ENCODE measurements at places on chromosomes 1 and 21.

- no peak for DNase-seq
These were observed 8.4 kb downstream of the IFNAR2 start for GRCh38 chr21:33238146-33238545.

DNA sequence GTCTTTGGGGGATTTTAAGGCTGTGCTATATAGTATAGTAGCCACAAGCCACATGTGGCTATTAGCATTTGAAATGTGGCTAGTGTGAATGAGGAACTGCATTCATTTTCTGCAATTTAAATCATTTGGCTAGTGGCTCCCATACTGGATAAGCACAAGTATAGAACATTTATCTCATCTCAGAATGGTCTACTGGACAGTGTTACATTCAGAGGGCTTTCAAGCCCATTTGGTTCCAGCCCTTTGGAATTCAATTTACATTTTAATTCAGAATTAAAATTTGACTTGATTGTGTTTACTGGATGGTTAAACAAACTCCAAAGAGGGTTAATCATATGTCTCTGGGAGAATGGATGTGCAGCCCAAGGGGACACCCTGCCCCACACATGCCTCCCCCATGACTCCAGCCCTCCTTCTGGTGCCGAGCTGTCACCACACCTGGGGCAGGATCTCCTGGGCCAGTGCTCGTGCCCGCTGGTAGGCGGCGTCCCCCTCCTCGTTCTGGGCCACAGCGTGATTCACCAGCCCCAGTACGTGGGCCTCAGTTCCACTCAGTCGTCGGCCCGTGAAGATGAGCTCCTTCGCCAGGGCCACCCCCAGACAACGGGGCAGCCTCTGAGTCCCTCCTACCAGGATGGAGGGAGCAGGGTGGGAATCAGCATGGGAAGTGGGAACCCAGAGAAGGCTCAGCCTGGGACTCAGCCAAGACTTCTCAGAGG lies 17.2 kb downstream of the ECHDC2 start:
- no peak for DNase-seq

- DNase-seq = no peak
These were observed 62.8 kb upstream of the DPH5 start for GRCh38 chr1:101088431-101088830.

DNA sequence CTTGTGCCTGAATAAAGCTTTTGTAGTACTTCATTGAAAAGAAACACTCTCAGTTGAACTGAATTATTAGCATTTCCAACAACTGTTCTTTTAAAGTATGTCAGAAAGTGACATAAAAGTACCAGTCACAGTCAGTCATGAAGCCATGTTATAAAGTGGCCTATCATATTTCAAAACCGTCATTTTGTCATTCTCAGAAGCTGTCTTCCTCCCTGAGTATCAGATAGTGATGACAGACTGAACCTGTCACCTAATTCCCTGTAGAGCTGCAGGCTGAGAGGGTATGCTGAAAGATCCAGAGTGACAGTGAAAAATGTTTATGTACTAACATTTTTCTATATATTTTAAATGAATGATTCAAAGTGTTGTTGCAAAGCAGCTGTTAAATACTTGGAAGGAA lies 1121.7 kb upstream of the PRMT6 start:
- DNase-seq = no peak

DNA sequence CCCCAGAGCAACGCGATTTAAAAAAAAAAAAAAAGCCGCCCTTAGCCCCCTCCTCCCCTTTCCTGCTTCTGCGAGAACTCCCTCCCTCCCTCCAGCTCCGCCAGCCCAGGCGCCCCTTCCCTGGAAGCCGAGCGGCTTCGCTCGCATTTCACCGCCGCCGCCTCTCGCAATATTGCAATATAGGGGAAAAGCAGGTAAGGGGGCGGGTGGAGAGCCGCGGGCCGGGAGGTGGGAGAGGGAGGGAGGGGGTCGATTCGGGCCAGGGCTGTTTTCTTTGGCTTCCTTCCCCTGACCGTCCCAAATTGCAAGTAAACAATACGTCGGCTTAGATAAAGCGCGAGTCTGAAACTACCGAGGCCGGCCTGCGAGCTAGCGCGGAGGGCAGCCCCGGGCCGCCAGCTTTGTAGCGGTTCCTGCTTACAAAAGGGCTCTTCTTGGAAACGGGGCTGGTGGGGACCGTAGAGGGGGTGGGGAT lies 408 bp downstream of the LMO4 start:
- peak; percentile 48 for DNase-seq

DNA sequence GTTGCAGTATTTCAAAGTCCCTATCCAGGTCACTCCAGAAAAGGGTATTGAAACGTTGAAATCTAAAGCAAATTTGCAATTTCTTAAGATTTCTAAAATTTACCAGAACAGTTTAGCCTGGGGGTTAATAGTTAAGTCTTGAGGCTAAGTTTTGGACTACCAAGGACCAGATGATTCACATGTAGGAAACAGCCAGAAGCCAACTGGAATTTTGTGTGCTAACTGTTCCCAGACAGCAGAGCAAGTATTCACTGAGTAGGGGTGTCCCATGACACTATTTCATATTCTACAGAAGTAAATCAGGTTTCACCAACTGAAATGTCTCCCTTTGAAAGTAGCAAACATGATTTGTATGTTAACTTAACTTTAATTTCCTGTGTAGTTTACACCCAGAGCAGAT lies 11.5 kb upstream of the C1orf105 start:
- DNase-seq = no peak

DNA sequence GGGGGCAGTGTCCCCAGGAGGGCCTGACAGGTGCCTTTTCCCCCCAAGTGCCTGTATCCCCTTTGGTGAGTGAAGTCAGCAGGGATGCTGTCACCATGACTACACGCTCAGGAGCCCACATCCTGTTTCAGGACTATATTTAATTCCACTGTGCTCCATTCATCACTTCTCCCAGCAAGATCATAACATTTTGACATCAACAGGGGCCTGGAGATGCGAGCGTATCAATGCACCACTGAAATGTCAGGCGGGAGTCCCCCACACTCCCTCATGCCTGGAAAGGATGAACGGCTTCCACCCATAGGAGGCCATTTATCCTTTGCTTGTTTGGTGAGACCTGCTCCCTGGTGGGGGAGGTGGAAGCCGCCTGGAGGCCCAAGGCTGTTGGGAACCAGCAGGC lies 119.1 kb downstream of the PTPRU start:
- DNase-seq = no peak

DNA sequence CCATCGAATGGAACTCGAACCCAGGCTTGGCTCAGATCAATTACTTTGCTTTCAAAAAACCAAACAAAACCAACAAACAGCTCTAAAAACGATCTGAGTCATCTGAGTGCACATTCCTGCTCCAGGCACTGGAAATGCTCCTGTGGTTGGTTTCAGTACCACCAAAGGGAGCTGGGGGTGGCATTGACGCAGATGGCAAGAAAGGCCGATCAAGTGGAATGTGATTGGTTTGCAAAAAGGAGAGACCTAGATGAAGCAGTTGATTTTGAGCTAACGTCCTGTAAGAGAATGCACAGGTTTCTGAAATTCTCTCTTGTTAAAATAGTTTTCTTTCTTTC lies 39.5 kb downstream of the PIK3CD start:
- no peak for DNase-seq

- no peak for DNase-seq
These were observed 106.5 kb downstream of the PLPP3 start for GRCh38 chr1:56472860-56473259.

- DNase-seq = no peak
These were observed 15.0 kb downstream of the TM2D1 start for GRCh38 chr1:61709908-61710289.

- DNase-seq = no peak
These were observed 2.7 kb downstream of the LRRC71 start for GRCh38 chr1:156922986-156923669.

DNA sequence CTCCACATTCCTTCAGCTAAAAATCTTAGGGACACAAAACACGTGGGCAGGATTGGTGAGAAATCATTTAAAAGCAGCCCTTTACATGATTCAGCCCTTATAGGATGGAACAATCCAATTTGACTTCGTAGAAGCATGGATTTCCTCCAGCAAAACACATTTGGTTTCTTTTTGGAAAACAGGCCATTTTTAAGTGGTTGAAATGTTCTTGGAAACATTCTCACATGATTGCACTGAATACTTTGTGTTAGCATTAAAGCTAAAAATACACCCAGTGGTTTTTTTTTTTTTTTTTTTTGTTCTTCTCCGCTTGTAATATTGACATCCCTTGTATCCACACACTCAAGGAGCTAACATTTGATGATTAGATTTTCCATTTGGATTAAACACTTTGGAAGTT lies 42.1 kb upstream of the ABCG1 start:
- DNase-seq = no peak

DNA sequence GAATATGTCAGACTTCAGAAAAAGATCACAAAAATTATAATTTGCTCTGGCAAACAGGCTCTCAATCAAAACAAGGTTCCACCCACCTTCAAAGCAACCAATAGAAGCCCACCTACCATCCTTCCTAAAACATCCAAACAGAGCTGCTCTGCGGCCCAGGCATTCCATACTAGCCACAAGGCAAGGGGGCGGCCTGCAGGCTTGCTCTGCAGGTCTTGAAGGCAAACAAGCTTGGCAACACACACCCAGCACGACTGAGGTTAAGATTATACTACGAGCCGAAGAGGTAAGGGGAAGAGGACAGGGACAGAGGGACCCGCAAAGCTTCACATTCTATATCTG lies 207.3 kb downstream of the SLC45A1 start:
- no peak for DNase-seq

DNA sequence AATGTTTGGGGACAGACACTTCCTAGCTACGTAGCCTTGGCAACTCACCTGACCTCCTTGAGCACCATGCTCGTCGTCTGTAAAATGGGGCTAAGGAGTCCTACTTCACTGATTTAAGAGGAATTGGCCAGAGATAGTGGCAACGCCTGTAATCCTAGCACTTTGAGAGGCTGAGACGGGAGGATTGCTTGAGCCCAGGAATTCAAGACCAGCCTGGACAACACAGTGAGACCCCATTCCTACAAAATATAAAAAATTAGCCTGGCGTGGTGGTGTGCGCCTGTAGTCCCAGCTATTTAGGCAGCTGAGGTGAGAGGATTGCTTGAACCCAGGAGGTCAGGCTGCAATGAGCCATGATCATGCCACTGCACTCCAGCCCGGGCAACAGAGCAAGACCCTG lies 4.5 kb downstream of the SYTL1 start:
- DNase-seq = no peak

DNA sequence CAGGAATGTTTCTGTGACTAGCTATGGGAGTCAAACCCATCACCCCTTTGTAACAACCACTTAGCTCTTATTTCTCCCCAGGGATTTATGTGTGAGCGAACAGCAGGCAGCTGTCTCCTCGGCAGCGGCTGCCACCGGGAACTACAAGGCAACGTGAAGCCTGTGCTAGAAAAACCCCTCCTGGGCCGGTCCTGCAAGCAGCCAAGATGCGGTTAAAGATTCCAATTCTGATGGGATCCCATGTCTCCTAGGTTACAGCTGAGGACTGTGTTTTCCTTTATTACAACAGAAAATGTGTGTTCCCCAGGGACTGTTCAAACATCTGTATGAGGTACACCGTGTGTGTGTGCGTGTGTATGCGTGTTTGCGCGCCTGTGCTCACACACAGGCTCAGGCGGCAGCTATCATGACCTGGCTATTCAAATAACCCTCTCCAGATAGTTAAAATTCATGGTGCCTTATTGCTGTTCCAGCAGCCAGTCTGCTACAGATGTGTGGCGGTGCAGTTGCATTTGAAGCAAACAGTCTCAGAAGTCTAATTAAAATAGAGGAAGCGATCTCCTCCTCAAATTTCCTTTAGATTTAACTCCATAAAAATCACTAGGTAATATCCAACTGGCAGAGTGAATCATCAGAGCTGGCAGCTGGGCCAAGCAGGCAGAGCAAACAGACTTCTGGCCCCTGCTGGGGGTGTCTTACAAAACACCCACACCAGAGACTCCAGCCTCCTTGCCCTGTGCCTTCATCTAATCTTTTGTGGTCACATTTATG lies 68.0 kb downstream of the LMX1A start:
- DNase-seq = no peak

GRCh38 chr1:112937070-112937469 lies 18.9 kb downstream of the SLC16A1 start:
- no peak for DNase-seq

DNA sequence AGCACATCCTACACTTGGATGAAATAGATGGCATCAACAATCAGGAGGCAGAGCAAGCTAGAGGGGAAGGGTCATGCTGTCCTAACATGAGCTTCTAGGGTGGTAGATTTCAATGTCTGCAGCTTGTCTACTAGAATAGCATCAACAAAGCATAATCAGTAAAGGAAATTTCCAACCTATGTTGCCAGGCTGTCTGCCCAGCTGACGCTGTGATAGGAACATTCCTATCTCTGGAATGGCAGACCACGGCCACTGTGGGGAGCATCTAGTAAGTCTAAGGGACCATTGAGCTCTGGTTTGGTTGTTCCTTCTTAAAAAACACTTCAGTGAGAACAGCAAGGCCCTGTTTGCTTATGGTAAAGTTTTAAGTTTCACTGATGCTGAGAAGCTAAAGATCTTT lies 206.8 kb downstream of the PAPPA2 start:
- DNase-seq = no peak

DNA sequence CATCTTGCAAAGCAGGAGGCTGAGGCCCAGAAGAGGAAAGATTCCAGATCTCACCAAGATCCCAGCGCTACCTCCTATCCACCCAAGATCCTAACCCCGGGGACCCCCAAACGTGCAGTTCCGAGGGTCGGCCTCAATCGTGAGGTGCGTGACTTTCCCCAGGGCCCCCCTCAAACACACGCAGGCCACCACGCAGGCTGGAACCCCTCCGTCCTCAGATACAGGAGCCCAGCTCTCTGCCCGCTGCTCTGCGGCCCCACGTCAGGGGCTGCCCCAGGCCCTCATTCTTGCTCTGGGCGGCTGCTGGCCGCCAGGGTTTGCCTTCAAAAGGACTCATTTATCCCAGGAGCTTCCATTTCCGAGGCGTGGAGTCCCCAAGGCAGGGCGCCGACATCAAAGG lies 39.9 kb downstream of the KRTAP10-1 start:
- DNase-seq = no peak

DNA sequence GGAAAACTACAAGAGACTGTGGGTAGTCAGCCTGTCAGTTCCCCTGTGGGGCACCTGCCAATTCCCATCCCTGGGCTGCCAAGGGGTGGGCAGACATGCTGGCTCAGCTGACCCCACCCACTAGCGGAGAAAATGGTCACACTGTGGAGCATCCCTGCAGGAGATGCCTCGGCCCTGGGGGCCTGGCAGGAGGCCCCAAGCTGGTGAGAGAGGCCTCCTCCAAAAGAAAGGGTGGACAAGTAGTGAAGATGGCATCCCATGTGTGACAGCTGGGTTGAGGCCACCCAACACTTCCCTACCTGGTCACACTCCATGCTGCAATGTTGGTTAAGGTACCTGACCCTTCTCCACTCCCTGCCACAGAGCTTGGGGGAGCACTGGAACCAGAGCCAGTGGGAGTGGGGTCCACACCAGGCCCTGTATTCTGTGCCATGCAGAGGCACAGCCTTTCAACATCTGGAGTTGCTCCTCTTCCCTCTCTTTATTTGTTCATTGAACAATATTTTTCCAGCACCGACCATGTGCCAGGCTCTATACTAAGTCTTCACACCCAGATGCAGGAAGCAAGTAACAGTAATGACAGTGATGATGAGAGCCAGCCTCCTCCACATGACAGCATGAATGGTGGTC lies 59.5 kb downstream of the KLHDC7A start:
- no peak for DNase-seq
